ENCODE measurements at places on chromosomes 7 and 10. TPM values are rescaled to one million over a fixed set of nuclear protein-coding genes. Genes with fewer than 3 reads are reported as not detected.

- H3K4me3 ChIP-seq = peak overlapping the region; percentile 57
- H3K27ac ChIP-seq = peak overlapping the region; percentile 39
- H3K4me1 ChIP-seq = peaks cover 72% of the 10 kb centered on the region
- no peaks in the 10 kb centered on the region for H3K36me3 ChIP-seq
Measured at GRCh38 chr10:79244841-79245504, 102.3 kb upstream of the PPIF start.

GRCh38 chr10:16187161-16187560 is 249.6 kb upstream of the PTER start:
- no peaks in the 10 kb centered on the region for H3K36me3 ChIP-seq
- no peak overlapping the region for H3K27ac ChIP-seq
- no peaks in the 10 kb centered on the region for H3K4me1 ChIP-seq
- H3K4me3 ChIP-seq = no peak overlapping the region
- DNase-seq = no peak

DNA sequence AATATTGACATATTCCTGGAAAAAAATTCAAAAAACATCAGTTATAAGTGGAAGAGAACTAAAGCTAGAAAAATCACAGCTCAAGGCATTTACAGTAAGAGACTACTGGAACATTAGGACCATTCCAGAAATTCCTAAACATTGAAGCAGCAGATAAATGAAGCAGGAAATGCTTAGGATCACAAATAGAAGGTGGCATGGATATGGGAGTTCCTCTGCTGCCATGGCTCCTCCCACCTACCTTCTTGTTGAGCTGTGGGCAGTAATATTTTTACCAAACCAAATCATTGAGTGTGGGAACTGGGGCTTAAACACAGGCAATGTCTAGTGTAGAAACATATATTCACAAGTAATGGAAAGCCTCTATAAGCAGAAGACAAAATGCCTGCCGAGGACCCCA is 292.8 kb downstream of the ANKRD7 start:
- no peaks in the 10 kb centered on the region for H3K4me1 ChIP-seq
- no peaks in the 10 kb centered on the region for H3K27me3 ChIP-seq
- no peak overlapping the region for H3K27ac ChIP-seq
- H3K36me3 ChIP-seq = no peaks in the 10 kb centered on the region
- DNase-seq = no peak

GRCh38 chr7:18167815-18168214 is 140.2 kb upstream of the PRPS1L1 start:
- no peak for DNase-seq
- no peaks in the 10 kb centered on the region for H3K36me3 ChIP-seq
- no peaks in the 10 kb centered on the region for H3K27me3 ChIP-seq
- no peak overlapping the region for H3K27ac ChIP-seq
- H3K4me3 ChIP-seq = no peak overlapping the region

GRCh38 chr7:125561006-125561405 is 631.4 kb upstream of the POT1 start:
- DNase-seq = no peak
- no peaks in the 10 kb centered on the region for H3K4me1 ChIP-seq
- H3K27ac ChIP-seq = no peak overlapping the region
- no peak overlapping the region for H3K4me3 ChIP-seq
- H3K27me3 ChIP-seq = no peaks in the 10 kb centered on the region
- no peaks in the 10 kb centered on the region for H3K36me3 ChIP-seq

GRCh38 chr7:134625550-134625949 is 21.1 kb upstream of the BPGM start:
- no peak overlapping the region for H3K27ac ChIP-seq
- no peak overlapping the region for H3K4me3 ChIP-seq
- H3K27me3 ChIP-seq = peaks cover 9% of the 10 kb centered on the region
- H3K36me3 ChIP-seq = no peaks in the 10 kb centered on the region
- no peak for DNase-seq

DNA sequence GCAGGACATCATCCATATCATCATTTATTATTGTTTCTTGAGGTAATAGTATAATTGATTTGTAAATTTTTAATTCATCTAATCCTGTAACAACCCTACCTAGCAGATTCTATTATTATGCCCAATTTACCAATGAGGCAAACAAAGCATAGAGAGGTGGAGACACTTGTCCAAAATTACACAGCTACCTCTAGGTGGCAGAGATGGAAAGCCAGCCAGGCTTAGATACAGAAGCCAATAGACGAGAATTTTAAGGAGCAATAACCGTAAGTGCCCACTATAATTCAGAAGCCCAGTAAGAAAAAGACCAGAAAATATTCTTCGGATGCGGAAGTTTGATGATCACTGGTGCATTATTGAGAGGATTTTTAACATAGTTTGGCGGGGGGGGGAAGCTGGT is 54.0 kb downstream of the ANK3 start:
- no peak overlapping the region for H3K27ac ChIP-seq
- H3K4me1 ChIP-seq = no peaks in the 10 kb centered on the region
- no peak for DNase-seq
- H3K36me3 ChIP-seq = no peaks in the 10 kb centered on the region

DNA sequence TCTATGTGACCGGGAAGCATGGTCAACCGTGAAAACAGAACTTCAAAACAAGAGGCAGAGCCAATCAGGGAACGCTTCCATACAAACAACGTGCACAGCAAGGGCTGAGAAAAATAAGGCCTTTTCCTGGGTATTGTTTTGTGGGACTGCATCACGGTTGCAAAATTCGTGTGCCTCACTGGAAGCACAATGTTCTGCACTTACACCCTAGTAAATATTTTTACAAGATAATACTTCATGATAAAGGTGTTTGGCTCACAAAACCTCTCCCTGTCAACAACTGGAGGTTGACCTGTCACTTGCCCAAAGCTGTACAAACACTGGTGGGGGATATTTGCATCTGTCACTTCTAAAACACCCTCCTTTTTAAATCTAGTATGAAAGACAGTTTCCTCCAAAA is 37.0 kb downstream of the KLF6 start:
- H3K27ac ChIP-seq = no peak overlapping the region
- H3K4me1 ChIP-seq = no peaks in the 10 kb centered on the region
- no peaks in the 10 kb centered on the region for H3K27me3 ChIP-seq

DNA sequence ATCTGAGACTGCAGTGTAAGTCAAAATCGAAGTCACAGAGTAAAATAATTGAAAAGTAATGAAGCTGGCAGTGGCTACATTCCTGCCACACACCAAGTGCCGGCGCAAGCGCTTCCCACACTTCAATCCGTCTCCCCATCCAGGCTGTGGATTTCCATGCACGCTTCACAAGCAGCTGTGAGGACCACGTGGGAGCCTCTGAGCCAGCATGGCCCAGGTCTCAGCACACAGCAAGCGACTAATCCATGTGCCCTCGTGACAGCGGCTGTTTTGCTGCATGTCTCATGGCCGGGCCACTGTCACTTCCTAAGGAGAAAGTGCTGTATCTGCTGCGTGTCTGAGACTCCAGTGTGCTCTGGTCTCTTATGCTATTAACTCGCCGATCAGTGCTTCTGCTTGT is 566.9 kb downstream of the DNAJB6 start:
- no peak overlapping the region for H3K27ac ChIP-seq
- H3K4me1 ChIP-seq = no peaks in the 10 kb centered on the region
- H3K27me3 ChIP-seq = no peaks in the 10 kb centered on the region

- H3K4me1 ChIP-seq = no peaks in the 10 kb centered on the region
- no peak overlapping the region for H3K27ac ChIP-seq
- DNase-seq = no peak
- no peaks in the 10 kb centered on the region for H3K36me3 ChIP-seq
- H3K27me3 ChIP-seq = no peaks in the 10 kb centered on the region
Measured at GRCh38 chr7:158317238-158318205, 270.1 kb downstream of the PTPRN2 start.

- H3K4me3 ChIP-seq = no peak overlapping the region
- no peak overlapping the region for H3K27ac ChIP-seq
- H3K27me3 ChIP-seq = no peaks in the 10 kb centered on the region
- no peaks in the 10 kb centered on the region for H3K36me3 ChIP-seq
Measured at GRCh38 chr7:106768324-106768751, 96.7 kb upstream of the PIK3CG start.

DNA sequence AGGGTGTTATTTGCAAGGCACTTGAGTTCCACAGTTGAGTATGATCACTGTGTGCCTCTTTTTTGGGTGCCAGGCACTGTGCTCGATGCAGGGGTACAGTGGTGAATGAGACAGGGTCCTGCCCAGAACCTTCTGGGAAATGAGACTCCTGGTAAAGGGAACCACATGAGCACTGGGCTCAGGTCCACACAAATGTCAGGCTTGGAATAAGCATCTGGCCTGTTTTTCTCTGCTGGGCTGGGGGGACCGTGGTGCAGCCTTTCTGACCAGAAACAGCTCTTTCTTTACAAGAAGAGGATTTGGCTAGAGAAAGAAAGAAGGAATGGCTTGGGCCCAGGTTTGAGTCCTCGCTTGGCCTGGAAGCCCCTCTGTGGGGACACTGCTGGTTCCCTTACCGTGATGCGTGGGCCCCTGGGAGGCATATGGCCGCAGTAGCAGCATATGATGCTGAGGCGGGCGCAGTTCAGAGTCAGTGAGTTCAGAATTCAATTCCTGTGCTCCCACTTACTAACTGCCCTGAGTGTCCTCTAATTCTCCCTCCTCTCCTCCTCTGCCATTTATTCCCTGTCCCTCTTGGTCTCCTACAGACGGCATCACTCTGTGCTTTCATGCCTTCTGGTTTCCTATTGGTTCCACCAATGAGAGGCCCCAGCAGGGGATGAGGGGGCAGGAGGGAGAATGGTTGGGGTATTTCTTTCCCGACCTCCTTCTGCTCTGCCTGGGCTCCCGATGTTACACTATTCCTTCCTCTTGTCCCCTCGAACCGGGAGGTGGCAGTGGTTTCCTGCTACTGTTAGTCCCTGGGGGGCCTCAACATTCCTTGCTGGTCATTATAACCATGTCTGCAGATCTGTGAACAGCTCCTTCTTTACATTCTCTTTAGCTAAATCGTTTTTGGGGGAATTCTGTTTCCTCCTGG is 9.6 kb upstream of the KCP start:
- H3K36me3 ChIP-seq = no peaks in the 10 kb centered on the region

Gene KEL
- 0.20 TPM for total RNA-seq

Gene TMEM229A
- not detected for total RNA-seq

Gene CAV2
- 0.19 TPM for total RNA-seq

Gene KLLN
- 1.3 TPM for total RNA-seq
